NCI-H2029 (cell line): ENCODE measurements at places on chromosomes 7 and 10.

DNA sequence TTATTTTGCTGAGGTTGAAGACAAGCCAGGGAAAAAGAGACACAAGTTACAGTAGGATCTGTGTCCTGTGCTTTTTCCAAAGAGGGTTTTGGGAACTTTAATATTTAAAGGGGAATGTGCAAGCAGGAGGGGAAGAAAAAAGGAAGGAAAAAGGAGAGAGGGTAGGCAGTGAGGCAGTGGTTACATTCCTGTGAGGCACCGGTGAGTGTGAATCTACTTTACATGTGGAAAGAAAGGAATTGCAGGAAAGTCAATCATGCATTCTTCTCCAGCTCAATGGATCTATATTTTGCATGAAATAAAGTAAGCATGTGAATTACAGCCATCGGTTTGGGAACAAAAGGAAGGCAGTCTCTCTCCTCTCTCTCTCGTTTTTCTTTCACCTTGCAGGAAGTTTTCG lies 12.6 kb upstream of the DYNC2I1 start:
- no peak for DNase-seq

DNA sequence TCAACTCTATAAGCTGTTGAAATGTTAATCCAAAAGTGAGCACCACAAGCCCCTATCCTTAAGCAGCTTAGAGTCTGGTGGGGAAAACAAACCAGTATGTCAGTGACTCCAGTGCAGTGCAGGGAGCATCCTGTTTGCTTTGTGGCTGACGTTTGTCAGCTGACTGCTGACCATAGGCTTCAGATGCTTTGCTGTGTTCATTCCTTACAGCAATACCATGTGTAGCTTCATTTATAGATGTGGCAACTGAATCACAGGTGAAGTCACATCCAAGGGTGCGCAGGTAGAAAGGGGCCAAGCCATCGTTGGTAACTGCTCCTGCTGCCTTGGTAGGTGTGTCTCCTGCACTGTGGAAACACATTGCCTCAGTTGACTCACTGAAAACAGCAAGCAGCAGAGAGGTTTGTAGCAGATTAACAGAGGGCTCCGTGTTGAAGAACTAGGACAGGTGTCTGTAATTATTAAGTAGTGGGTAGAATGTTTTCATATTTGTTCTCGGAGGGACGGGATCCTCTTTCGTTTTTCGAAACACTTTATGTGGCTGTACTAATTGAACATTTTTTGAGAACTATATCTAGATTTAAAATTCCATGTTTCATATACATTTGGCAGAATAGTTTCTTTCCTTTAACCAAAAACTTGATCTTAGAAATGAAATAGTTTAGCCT lies 2.0 kb downstream of the INSIG1 start:
- DNase-seq, result peak; percentile 29

GRCh38 chr10:34016576-34016975 lies 682.1 kb upstream of the NRP1 start:
- DNase-seq, result no peak

DNA sequence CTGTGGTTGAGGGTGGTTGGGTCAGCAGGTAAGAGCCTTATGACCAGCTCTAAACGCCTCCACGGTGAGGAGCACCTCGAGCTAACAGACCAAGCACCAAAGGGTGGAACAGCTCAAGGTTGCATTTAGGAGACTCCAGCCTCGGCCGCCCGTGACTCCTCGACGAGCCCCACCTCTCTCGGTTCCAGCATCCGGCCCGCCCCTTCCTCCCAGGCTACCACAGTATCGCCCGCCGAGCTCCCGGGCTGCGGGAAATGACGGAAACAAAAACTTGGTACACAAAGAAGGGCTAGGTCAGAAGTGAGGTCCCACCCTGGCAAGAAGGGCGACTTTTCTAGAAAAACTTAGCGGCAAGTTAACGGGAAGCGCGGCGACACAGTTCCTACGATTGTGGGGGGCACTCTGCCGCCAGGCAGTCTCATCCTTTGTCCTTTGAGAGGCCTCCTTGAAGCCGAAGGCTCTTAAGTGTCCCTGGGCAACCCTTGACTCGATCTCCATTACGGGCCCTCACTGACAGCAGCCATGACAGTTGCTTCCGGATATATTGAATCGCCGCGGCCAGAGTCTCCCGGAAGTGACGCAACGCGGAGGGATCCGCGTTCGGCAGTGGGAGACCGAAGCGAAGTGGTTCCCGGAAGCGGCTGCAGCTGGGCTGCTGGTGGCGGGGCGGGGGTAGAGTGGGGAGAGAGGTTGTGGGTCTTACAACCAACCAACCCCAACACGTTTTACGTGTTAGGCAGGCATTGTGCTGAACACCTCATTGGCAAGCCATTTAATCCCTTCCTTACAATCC lies 40.2 kb upstream of the ZNF518A start:
- DNase-seq, result peak; percentile 78

DNA sequence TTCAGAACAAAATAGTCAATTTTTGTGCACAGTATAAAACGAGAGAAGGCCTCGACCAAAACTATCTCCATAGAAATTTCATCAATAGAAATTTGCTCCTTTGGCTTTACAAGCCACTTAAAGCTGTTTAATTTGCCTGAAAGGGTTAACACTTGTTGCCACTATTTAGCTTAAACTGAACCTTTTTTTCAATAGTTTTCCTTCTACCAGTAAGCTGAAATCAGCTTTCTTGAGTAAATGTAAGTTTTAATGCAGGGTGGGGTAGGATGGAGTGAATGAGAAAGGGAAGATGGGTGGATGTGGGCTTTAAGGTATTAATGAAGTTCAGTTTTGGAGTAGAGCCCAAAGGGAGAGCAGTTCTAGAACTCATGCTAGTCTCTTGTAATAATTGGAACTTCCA lies 39.5 kb downstream of the ARL4A start:
- DNase-seq, result no peak
